ENCODE measurements at places on chromosomes 12 and 14.
A peak's percentile ranks its signal among the peaks of the same experiment; 100 is the strongest.

DNA sequence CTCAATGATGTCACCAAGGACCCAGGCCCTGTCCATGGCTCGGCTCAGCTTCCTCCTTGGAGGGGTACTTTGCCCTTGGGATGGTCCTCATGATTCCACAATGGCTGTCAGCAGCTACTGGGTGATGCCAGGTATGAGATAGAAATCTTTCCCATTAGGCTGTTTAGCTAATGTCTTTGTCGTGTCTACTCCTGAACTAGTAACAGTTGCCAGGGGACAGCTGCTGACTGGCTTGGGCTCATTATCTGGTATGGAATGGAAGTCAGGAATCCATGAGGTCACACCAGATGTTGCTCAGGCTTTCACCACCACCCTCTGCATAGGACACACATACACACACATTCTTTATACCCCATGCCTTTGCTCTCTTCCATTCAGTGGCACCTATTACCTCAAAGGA, 9.2 kb downstream of the PRPH start:
- no peaks in the 10 kb centered on the region for H3K36me3 ChIP-seq
- H3K4me1 ChIP-seq, result no peaks in the 10 kb centered on the region
- DNase-seq, result no peak
- peaks cover 43% of the 10 kb centered on the region for H3K27me3 ChIP-seq
- no peak overlapping the region for H3K27ac ChIP-seq
- H3K4me3 ChIP-seq, result no peak overlapping the region

GRCh38 chr12:58539295-58539694, 381.0 kb downstream of the LRIG3 start:
- peaks cover under 1% of the 10 kb centered on the region for H3K27me3 ChIP-seq
- H3K4me1 ChIP-seq, result no peaks in the 10 kb centered on the region
- no peaks in the 10 kb centered on the region for H3K36me3 ChIP-seq
- H3K27ac ChIP-seq, result no peak overlapping the region

GRCh38 chr12:76505050-76505449, 54.5 kb downstream of the OSBPL8 start:
- peaks cover 13% of the 10 kb centered on the region for H3K36me3 ChIP-seq
- no peak overlapping the region for H3K27ac ChIP-seq
- no peak for DNase-seq

DNA sequence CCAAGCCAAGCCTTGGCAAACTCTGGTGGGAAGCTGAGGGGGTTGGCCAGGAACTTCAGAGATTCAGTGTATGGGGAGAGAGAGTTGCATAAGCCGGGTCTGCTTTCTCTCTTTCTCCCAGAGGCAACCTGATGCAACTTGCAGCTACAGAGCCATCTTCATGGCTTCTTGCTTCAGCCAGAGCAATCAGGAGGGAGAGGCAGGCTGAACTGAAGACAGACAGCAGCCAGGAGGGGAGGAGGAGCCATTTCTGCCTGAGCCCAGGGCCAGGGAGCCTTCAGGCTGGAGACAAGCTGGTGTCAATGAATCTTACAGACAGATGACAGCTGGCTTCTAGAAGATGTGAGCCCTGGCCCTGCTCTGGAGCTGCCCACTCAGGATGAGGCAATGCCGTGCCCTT, 18.7 kb downstream of the NPC2 start:
- H3K36me3 ChIP-seq, result peaks cover 15% of the 10 kb centered on the region
- peaks cover 2% of the 10 kb centered on the region for H3K27me3 ChIP-seq
- no peak overlapping the region for H3K4me3 ChIP-seq
- H3K27ac ChIP-seq, result no peak overlapping the region
- H3K4me1 ChIP-seq, result no peaks in the 10 kb centered on the region

DNA sequence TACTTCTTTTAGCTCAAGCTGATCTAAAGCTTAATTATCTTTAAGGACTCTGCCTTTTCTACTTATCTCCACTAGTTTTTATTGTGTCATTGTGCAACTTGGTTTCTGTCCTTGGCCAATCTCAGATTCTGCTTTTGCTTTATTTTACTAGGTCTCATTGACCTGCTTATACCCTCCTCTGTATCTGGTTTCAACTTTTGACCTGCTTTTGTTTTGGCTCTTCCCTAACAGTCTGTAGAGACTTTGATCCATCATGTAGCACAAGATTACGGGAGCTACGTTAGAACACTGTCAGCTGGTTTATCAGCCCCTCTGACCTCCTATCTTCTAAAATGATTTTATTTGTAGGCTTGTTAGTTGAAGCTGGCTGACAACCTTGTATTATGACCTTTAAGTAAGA, 43.6 kb downstream of the ZCRB1 start:
- no peaks in the 10 kb centered on the region for H3K36me3 ChIP-seq
- peaks cover 7% of the 10 kb centered on the region for H3K4me1 ChIP-seq
- H3K27ac ChIP-seq, result no peak overlapping the region

DNA sequence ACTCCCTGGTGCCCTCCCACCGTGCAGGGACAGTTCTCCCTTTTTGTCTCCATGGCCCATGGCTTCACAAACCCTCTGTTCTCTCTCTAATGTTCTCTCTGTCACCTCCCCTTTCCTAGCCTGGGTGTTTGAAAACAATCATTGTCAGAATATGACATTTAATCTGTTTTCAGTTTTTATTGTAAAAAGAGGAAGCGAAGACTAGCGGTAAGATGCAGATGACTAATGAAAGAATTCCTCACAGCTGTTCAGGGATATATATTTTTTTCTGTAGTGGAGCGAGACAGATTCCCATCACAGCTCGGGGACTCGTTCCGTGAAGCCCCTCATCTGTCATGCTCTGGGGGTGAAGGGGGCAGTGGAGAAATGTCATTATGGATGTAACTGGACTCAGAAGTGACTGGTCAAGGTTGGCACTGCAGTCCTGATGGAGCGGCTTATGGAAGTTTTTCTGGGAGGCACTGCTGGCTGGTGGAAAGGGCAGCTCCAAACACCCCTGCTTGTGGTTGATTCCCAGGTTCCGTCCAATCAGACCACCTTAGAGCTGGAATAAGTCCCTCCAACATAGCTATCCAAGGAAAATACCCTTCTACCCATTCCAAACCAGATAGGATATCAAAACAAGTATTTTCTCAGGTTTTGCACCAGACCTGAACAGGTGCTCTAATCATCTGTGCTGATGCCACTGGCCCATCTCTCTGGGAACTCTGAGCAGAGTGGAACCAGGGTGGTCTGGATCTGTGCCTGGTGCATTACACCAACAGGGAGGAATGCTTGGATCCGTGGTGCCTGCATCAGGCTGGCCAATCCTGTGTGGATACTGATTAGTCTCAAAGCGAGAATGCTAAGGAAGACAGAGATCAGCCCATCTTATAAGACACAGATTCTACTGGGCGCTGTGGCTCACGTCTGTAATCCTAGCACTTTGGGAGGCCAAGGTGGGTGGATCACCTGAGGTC, 84.7 kb downstream of the GPATCH2L start:
- no peak overlapping the region for H3K4me3 ChIP-seq
- no peak overlapping the region for H3K27ac ChIP-seq
- H3K36me3 ChIP-seq, result peaks cover 48% of the 10 kb centered on the region
- no peak for DNase-seq

DNA sequence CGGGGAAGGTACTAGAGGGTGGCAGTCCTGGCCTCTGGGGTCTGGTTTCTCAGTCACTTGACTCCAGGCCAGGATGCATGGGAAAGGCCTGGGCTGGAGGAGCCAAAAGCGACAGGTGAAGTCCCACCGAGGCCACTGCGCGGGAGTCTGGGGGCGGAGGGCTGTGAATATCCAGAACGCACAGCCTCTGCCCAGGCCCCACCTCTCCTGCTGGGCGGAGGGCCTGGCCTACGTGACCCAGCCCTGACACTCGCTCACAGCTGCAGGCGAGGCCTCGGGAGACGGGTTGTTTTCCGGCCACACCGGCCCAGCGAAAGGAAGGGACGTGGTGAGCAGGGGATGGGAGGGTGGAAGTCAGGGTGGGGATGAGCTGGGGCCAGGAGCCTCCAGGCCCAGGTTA, 91.2 kb downstream of the RFLNA start:
- no peak overlapping the region for H3K27ac ChIP-seq
- H3K27me3 ChIP-seq, result no peaks in the 10 kb centered on the region
- DNase-seq, result no peak
- no peak overlapping the region for H3K4me3 ChIP-seq

GRCh38 chr12:47900131-47901062, 4.4 kb downstream of the VDR start:
- peak overlapping the region; percentile 22 for H3K4me3 ChIP-seq
- H3K27ac ChIP-seq, result peak overlapping the region; percentile 47
- DNase-seq, result no peak
- H3K4me1 ChIP-seq, result peaks cover 64% of the 10 kb centered on the region
- H3K36me3 ChIP-seq, result no peaks in the 10 kb centered on the region
- H3K27me3 ChIP-seq, result peaks cover 12% of the 10 kb centered on the region

- peaks cover 7% of the 10 kb centered on the region for H3K4me1 ChIP-seq
- H3K4me3 ChIP-seq, result no peak overlapping the region
- H3K36me3 ChIP-seq, result no peaks in the 10 kb centered on the region
Measured at GRCh38 chr12:50190859-50191258, 23.7 kb upstream of the CERS5 start.

GRCh38 chr14:28902930-28903329, 136.3 kb downstream of the FOXG1 start:
- H3K27ac ChIP-seq, result no peak overlapping the region
- H3K27me3 ChIP-seq, result no peaks in the 10 kb centered on the region
- H3K36me3 ChIP-seq, result peaks cover 2% of the 10 kb centered on the region
- no peaks in the 10 kb centered on the region for H3K4me1 ChIP-seq

DNA sequence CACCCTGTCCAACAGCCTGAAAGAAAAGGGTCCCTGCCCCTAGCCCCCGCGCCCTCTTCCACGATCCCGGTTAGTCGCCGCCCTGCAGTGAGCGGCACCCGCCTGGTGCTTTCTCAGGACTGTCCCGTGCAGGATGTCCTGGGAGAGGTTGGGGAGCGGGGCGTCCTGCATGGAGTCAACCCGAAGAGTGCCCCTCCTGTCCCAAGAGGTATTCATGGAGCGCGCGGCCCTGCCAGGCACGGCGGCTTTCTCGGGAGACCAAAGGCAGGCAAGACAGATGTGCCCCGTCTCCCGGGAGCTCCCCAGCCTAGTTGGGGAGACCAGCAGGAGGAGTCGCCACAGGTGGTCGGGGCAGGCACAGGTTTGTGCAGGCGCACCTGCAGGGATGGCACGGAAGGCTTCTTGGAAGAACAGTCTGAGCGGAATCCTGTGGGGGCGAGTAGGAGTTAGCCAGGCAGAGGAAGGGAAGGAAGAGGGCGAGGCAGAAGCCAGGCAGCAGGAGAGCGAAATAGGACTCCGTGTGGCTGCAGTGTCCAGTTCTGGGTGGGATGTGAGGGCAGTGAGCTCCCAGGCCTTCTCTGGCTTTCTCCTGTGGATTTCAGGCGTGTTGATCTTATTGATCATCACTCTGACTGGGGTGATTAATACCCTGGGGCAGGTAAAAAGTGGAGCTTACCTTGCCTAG, 723 bp downstream of the SIVA1 start:
- H3K36me3 ChIP-seq, result peaks cover 4% of the 10 kb centered on the region
- H3K27me3 ChIP-seq, result no peaks in the 10 kb centered on the region
- H3K27ac ChIP-seq, result peak overlapping the region; percentile 88
- H3K4me3 ChIP-seq, result peak overlapping the region; percentile 93
- peak; percentile 12 for DNase-seq

DNA sequence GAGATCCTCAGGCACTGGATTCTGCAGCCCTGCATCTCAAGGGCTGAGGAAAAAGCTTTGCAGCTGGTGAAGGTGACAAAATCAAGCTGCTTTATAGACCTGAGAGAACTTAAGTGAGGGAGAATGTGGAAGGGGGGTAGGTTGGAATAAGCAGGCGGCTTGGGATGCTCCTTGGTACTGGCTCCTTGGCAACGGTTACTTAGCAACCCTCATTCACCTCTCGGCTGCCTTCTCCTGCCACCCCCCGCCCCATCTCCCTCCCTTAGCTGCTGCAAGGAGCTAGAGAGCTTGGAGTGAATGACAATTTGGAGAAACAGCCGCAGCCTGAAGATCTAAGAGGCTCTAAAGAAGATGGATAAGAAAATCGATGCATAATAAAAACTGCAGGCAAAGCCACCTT, 44.1 kb upstream of the CISTR start:
- no peak for DNase-seq
- no peak overlapping the region for H3K4me3 ChIP-seq
- peaks cover 47% of the 10 kb centered on the region for H3K27me3 ChIP-seq
- H3K4me1 ChIP-seq, result no peaks in the 10 kb centered on the region

GRCh38 chr12:111227476-111228420, 141.1 kb downstream of the PHETA1 start:
- no peaks in the 10 kb centered on the region for H3K36me3 ChIP-seq
- H3K27me3 ChIP-seq, result no peaks in the 10 kb centered on the region
- no peak overlapping the region for H3K4me3 ChIP-seq
- peaks cover 10% of the 10 kb centered on the region for H3K4me1 ChIP-seq
- no peak for DNase-seq

GRCh38 chr14:57246933-57247657, 21.6 kb downstream of the EXOC5 start:
- H3K36me3 ChIP-seq, result no peaks in the 10 kb centered on the region
- H3K4me3 ChIP-seq, result no peak overlapping the region
- H3K27ac ChIP-seq, result no peak overlapping the region
- no peaks in the 10 kb centered on the region for H3K27me3 ChIP-seq
- DNase-seq, result no peak

- H3K27me3 ChIP-seq, result peaks cover 10% of the 10 kb centered on the region
- H3K4me1 ChIP-seq, result no peaks in the 10 kb centered on the region
- DNase-seq, result no peak
- no peak overlapping the region for H3K4me3 ChIP-seq
Measured at GRCh38 chr14:70009961-70010360, 130.7 kb downstream of the SMOC1 start.

DNA sequence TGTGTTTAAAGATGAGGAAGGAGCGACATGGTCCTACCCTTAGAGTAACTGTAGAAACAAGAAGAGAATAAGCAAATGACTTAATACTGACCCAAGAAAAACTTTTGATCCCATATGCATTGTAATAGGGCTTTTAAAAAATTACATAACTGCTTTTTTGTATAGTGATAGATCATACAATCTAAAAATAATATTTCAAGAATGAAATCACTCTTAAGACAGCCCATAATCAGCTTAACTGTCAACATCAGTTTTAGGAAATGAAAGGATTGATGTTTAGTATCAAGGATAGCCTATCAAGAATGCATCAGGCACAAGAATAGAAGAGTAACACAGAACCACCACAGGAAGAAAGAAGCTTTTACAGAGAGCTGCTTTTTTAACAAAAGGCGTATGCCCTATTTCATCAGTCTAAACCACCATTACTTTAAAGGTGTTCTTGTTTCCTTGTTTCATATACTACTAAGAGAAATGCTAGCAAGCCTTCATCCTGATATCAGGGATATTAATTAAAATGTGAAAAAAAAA, 64.5 kb downstream of the MARK3 start:
- no peak overlapping the region for H3K4me3 ChIP-seq
- H3K27ac ChIP-seq, result no peak overlapping the region
- no peak for DNase-seq
- peaks cover 6% of the 10 kb centered on the region for H3K36me3 ChIP-seq
- peaks cover 40% of the 10 kb centered on the region for H3K4me1 ChIP-seq
- H3K27me3 ChIP-seq, result no peaks in the 10 kb centered on the region

GRCh38 chr12:123098780-123099179, 52.1 kb downstream of the PITPNM2 start:
- H3K36me3 ChIP-seq, result peaks cover 8% of the 10 kb centered on the region
- no peak overlapping the region for H3K27ac ChIP-seq
- peaks cover 28% of the 10 kb centered on the region for H3K4me1 ChIP-seq
- no peak for DNase-seq
- H3K4me3 ChIP-seq, result no peak overlapping the region

Measured in naive thymus-derived CD8-positive, alpha-beta T cell (primary cell).